Subcutaneous preadipocyte (primary cell): ENCODE measurements at places on chromosomes 7 and 10. TPM values are rescaled to one million over a fixed set of nuclear protein-coding genes. Genes with fewer than 3 reads are reported as not detected.

Gene CPN1
- total RNA-seq, result not detected in 2 replicates

Gene PKD1L1
- total RNA-seq, result under 0.01 TPM in 2 replicates

Gene ACTR3C
- 0.20 and 0.37 TPM in 2 replicates for total RNA-seq

Gene CALML3
- total RNA-seq, result not detected in 2 replicates

Gene HTR5A
- total RNA-seq, result not detected in 2 replicates

Gene GCK
- 0.73 and 1.6 TPM in 2 replicates for total RNA-seq

Gene CYP2E1
- under 0.01 and 0.39 TPM in 2 replicates for total RNA-seq

Gene CPVL
- 0.98 and 2.6 TPM in 2 replicates for total RNA-seq

Gene TRIM56
- 6.2 and 12.3 TPM in 2 replicates for total RNA-seq

Gene BMPER
- 10.2 and 16.2 TPM in 2 replicates for total RNA-seq

Gene KCNIP2
- total RNA-seq, result 0.73 and 1.2 TPM in 2 replicates

Gene SPDYE16
- total RNA-seq, result under 0.01 TPM in 1 of 2 replicates, not detected in the other

Gene NME8
- not detected in 2 replicates for total RNA-seq

Gene HOXA3
- 3.7 and 6.1 TPM in 2 replicates for total RNA-seq

Gene UCMA
- total RNA-seq, result not detected in 2 replicates

Gene HSPA12A
- total RNA-seq, result 13.2 and 14.5 TPM in 2 replicates

Gene MMRN2
- 4.4 and 4.7 TPM in 2 replicates for total RNA-seq

Gene SAP25
- total RNA-seq, result 0.20 TPM in 1 of 2 replicates, not detected in the other

Gene ZNF239
- 3.7 and 6.3 TPM in 2 replicates for total RNA-seq

Gene PLEKHS1
- not detected in 2 replicates for total RNA-seq
